Kidney epithelial cell (primary cell): ENCODE measurements at places on chromosomes 12 and 14.

GRCh38 chr12:88202500-88202899 lies 60.4 kb downstream of the TMTC3 start:
- DNase-seq = no peak

DNA sequence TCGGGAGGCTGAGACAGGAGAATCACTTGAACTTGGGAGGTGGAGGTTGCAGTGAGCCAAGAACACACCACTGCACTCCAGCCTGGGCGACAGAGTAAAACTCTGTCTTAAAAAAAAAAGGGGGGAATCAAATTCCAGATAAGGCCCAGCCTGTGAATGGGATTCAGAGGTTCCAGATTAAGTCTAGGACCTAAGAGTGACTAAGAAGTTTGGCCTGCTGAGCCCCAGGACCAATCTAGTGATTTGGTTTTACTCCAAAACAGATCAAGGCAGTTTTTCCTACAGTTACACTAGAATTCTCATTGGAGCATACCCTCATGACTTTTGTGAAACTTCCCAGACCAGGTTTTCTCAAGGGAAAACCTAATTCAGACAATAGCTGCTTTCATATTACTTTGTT lies 22.8 kb downstream of the EXOC5 start:
- DNase-seq = no peak

- DNase-seq = no peak
These were observed 12.8 kb upstream of the WSB2 start for GRCh38 chr12:118073768-118074167.

DNA sequence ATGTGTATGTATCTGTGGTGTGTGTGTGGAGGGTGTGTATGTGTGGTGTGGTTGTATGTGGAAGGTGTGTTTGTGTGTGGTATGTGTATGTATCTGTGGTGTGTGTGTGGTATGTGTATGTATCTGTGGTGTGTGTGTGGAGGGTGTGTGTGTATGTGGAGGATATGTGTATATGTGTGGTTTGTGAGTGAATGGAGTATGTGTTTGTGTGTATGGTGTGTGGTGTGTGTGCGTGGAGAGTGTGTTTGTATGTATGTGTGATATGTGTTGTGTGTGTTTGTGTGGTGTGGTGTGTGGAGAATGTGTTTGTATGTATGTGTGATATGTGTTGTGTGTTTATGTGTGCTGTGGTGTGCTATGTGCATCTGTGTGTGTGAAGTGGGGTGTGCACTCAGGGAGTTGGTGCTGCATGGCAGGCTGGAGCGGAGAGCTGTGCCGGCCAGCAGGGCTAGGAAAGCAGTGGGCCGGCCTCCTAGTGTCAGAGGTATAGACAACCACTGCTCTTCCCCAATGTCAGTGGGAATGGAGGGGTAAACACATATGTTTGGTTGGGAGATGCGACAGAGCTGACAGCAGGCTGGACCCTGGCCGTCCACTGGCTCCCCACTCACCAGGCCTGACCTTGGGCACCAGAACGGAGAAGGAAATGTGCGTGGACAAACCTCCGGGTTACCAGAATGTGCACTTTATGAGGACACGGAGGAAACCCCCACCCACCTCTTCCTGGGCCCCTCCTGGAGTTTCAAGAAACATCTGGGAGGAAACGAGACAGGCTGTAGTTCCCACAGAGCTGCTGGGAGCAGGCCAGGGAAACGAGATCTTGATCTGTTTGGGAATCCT lies 60.7 kb downstream of the CLMN start:
- no peak for DNase-seq

DNA sequence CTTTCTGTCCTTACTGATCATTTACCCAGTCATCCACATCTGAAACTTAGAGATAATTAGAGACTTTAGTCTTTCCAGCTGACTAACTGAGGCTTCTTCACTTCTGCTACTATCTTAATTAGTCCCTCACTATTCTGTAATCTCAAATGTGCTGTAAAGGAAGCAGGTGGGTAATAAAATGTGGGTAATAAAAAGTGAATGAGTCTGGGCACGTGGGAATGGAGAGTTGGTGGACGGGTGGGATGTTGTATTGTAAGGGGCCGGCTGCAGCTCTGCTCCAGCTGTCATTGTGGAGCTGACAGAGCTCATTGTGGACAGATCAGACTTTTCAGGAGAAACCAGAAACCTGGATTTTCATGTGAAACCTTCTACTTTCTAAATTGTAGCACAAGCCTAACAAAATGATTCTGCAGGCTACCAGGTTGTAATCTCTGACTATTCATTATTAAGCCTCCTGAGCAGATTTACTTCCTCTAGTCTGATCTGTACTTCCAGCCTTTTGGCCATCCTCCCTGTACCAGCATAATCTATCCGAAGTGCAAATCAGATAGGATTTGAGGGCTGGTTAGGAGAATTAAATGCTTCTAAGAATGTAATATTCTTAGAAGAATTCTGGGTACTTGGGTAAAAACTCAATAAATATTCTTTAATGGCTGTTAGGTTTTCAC lies 42.0 kb upstream of the BMAL2 start:
- DNase-seq = no peak
